BJ (cell line): ENCODE measurements at places on chromosomes 7 and 10.

DNA sequence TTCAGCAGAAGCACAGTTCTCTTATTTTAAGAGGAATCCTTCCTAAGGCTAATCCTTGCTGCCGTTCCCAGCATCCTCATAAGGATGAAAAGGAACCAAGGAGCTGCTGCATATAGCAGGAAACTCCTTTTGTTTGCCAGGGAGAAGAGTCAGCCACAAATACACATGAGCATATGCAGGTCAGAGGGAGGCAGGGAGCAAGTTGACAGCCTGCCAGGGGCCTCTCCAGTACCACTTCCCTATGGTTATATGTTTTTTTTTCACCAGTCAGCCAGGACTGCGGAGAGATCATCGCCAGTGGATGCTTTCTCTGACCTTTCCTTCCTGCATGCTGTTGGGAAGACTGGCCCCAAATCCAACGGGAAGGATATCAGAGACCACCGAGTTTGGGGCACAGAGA, 39.8 kb downstream of the SLC35B4 start:
- no peak for DNase-seq

- DNase-seq = no peak
Observed at GRCh38 chr10:72334196-72334824, 20.4 kb downstream of the DNAJB12 start.

GRCh38 chr7:141889321-141889720, 26.9 kb upstream of the OR9A4 start:
- no peak for DNase-seq

DNA sequence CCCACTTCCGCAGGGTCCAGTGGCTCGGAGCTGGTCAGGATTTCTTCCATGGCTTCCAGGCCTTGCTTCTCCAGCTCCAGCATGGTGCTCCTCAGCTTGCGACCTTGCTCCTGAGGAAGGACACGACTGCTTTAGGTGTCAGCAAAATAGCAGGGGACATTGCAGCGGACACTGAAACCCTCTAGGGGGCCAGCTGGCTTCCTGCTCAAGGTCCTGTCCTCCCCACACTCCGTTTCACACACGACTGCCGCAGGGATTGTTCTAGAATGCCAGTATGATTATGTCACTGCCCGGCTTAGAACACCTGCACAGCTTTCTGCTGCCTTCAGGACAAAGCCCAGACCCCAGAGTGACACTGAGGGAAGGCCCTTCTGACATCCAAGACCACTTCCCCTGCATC, 65.6 kb downstream of the SCRN1 start:
- no peak for DNase-seq

DNA sequence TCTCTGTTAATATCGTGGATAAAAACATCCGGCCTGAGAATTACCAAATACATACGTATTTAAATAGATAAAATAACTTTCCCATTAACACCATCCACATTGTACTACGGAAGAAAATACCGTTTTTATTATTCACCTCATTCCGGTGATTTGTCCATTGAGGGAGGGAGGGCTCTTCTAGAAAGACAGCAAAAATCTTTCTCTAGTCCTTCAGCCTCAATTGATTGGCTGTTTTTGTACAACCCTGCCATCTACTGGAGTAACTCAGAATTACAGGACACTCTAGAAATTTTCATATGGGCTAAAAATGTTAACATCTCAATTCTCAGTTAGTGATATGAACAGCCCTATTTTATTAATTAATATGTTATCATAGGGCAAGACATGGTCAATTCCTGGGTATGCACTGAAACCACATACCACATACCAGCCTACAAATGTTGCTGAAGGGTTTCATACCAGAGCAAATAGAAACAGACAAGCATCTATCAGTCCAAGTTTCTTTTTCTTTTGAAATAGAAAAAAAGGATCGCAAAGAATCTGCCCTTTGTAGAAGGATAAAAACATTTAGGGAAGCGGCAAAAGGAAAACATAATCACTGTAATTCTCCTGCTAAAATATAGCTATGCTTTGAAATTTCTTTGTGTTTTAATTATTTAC, 55.8 kb upstream of the CDCA7L start:
- peak; percentile 46 for DNase-seq

DNA sequence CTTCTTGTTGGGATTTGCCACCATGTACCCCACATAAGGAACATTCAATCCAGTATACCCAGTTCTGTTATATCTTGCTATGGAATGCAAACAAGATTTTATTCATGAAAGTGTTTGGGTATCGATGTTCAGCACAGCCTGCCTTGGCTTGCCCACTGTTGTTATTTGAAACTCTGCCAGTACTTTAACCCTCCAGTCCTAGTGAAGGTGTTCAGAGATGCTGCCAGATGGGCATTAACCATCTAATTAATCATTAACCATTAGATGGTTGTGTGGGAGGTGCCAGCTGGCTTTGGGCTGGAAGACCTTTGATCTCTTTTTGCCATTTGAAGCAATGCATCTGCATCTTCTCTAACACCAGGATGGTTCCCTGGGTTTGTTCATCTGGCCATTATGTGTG, 363.0 kb downstream of the SH2D4B start:
- DNase-seq = no peak

DNA sequence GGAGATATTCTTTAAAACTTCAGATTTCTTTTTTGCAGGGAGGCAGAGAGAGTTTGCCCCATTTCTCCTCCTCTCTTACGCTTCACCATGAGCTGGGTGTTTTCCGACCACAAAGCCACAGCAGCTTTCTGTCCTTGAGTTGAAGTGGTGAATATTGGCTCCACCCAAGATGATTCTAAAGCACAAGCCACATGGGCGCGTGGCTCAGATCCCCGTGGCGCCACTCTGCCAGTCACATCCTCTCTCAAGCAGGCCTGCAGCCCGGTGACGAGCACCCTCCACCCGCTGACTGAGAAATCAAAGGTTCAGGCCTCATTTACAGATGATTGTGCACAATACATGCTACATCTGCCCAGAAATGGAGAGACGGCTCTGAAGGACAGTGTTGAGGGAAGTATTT, 27.6 kb upstream of the RNF32 start:
- DNase-seq = no peak

- DNase-seq = no peak
Observed at GRCh38 chr10:129552119-129552518, 85.1 kb downstream of the MGMT start.

DNA sequence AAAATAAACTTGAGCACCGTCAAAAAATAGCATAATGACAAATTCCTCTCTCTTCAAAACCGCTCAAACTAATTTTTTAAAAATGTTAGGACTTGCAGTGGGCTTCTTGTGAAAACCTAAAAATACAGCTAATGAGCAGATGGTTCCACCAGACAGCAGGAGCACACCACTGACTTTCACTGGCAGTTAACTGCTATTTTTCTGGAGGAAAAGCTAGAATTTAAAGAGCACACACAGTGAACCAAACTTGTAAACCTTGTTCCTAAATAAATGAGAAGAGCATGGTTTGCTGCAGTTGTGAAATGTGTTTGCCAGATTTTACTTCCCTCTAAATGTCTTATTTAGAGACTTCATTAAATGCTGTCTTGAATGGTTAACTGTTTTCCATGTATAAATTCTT, 143.9 kb downstream of the RAPGEF5 start:
- DNase-seq = no peak

DNA sequence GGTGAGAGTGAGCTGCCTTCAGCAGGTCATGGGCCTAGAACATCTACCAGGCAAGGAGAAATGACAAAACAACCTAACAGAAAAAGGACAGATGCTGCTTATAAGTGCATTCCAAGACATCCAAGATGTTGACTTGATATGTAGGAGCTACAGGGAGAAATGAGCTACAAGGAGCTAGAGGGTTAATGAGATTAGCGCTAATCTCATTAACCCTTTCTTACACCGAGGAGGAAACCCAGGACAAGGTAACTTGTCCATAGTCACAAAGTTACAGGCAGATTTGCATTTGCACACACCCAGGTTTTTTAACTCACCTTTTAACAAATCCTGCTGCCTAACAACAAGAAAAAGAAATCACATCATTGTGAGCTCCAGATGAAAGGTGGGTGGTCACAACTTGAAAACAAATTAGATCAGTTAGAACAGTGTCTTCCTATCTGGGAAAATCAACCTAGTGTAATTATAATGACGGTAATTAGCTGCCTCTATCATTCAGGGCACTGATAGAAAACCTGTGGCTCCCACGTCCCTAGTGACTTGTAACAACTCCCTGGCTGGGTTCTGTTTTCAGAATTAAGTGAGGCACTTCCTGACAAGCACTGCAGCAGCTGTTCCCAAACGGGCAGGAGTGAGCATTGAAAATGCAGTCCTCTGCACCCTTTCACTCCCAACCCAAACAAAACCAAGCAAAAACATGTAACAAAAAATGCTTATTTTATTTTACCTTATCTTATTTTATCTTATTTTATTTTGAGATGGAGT, 5.7 kb downstream of the KIAA1549 start:
- DNase-seq = no peak

DNA sequence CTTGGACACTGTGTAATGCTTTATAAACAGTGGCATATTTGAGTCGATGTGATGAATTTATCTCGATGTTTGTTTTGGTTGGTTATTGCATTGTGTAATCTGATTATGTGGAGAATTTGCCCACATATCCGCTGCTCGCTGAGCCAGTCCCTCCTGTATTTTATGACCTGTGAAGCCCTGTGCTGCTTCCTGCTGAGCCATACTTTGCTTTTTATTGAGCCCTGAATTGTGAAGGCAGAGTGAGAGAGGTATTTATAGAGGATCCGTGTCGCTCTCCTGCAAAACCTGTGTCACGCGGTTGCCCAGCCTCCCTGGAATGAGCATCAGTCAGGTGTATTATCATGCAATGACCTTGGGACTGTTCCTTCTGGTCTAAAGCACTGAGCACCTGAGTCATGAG, 253.7 kb downstream of the ARHGAP21 start:
- no peak for DNase-seq

GRCh38 chr7:101688183-101688831, 59.2 kb upstream of the MYL10 start:
- no peak for DNase-seq

DNA sequence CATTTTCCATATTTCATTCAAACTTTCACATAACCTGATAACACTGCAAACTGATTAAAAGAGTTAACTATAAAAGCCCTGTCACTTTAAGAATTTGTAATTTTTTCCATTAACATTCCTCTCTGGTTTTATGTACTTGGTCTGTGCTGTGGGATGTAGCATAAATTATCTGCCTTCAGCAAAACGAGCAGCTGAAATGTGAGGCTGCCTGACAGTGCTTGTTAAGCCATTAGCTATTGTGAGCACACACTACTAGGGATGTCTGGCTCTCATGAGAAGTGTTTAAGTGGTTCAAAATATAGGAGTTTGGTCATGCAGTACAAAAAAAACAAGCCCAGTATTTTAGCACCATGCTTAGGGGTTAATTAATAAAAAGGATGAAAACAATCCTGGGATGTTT, 63.0 kb downstream of the HOXA1 start:
- no peak for DNase-seq

GRCh38 chr7:181738-182137, 10.6 kb upstream of the FAM20C start:
- DNase-seq = no peak

DNA sequence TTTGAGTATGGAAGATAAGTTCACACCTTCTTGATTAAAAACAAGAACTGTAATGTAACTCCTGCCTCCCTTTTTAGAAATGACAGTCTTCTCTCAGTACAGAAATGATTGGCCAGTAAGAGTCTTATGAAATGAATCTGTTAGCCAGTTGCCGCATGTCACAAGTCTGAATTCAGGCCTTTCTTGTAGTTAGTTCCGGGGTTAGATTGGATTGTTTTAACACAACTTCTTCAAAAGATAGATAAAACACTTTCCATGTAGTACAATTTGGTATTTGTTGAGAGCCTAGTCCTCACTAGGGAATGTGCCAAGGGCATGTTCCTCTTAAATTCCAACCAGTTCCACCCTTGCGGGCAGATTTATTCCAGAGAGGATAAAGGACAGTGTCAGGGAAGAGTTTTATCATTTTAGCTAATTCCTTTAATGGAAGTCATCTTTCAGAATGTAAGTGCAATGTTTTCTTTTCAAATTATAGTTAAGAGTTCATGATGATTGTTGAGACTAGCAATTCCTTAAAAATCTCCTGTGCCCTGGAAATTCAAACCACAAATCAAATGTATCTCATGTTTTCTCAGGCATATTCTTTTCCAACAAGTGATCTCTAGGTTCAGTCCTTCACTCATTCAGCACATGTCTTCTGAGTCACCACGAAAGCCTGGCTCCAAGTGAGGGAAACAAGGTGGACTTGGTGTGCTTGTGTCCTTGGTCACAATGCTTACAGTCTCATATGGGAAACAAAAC, 4.1 kb downstream of the FHIP2A start:
- peak; percentile 97 for DNase-seq

GRCh38 chr7:73626814-73627213, 2.5 kb upstream of the MLXIPL start:
- DNase-seq = no peak

DNA sequence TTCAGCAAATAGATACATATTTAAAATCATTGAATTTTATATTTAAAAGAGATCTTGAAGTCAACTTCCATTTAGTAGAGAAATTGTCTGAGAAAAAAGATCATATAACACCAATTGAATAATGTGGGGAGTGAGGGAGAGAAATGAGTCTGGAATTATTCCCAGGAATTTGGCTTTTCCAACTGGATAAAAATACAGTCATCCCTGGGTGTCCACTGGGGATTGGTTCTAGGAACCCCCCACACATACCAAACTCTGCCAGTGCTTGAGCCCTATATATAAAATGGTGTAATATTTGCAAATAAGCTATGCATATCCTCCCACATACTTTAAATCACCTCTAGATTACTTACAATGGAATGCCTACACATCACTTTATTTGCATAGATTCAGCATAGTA, 162.8 kb upstream of the SEMA3C start:
- DNase-seq = no peak

GRCh38 chr10:106863549-106863948, 301.0 kb downstream of the SORCS1 start:
- DNase-seq = no peak

DNA sequence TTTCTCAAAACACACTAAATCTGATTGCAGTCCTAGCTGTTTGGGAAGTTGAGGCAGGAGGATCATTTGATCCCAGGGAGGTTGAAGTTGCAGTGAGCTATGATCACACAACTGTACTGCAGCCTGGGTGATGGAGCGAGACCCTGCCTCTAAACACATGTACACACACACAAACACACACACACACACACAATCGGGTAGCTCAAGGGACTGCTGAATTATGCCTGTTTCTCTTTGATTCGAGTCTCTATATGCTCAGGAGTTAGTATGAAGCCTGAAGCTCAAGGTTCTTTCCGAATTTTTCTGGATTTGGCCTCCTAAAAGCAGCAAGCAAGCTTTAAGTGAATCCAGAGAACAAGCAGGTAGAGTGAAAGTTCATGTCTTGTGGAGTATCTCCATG, 22.5 kb downstream of the PRTFDC1 start:
- DNase-seq = no peak

GRCh38 chr7:45176091-45176490, 18.5 kb downstream of the RAMP3 start:
- no peak for DNase-seq

GRCh38 chr7:30308389-30308788, 24.0 kb downstream of the ZNRF2 start:
- DNase-seq = no peak

- DNase-seq = no peak
Observed at GRCh38 chr10:101783736-101784118, 481 bp upstream of the NPM3 start.

- DNase-seq = no peak
Observed at GRCh38 chr7:94149789-94150545, 145.8 kb upstream of the BET1 start.

- no peak for DNase-seq
Observed at GRCh38 chr10:58968389-58968755, 208.1 kb upstream of the PHYHIPL start.
